T-helper 1 cell (primary cell): ENCODE measurements at places on chromosomes 1 and 21.

DNA sequence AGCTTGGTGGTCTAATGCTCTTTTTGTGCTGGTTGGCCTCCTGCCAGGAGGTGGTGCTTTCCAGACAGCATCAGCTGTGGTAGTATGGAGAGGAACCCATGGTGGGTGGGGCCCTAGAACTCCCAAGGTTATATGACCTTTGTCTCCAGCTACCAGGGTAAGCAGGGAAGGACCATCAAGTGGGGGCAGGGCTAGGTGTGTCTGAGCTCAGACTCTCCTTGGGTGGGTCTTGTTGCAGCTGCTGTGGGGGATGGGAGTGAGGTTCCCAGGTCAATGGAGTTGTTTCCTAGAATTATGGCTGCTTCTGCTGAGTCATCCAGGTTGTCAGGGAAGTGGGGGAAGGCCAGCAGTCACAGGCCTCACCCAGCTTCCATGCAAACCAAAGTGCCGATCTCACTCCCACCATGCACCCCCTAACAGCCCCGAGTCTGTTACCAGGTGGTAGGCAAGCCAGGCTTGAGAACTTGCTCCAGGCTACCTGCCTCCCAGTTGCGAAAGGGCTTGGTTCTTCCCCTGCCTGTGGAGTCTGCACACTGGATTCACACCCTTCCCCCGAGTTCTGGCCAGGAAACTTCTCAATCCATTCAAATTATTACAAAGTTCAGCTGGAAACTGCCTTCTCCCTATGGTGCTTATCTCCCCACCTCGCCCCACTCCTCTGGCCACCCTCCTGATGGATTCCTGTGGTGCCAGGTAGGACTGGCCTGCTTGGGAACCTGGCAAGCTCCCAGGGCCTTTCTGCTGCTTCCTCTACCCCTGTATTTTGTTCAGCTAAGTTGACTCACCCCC lies 37.8 kb downstream of the DRAM2 start:
- no peak for DNase-seq

GRCh38 chr1:212981025-212981495 lies 30.7 kb downstream of the VASH2 start:
- no peak for DNase-seq

DNA sequence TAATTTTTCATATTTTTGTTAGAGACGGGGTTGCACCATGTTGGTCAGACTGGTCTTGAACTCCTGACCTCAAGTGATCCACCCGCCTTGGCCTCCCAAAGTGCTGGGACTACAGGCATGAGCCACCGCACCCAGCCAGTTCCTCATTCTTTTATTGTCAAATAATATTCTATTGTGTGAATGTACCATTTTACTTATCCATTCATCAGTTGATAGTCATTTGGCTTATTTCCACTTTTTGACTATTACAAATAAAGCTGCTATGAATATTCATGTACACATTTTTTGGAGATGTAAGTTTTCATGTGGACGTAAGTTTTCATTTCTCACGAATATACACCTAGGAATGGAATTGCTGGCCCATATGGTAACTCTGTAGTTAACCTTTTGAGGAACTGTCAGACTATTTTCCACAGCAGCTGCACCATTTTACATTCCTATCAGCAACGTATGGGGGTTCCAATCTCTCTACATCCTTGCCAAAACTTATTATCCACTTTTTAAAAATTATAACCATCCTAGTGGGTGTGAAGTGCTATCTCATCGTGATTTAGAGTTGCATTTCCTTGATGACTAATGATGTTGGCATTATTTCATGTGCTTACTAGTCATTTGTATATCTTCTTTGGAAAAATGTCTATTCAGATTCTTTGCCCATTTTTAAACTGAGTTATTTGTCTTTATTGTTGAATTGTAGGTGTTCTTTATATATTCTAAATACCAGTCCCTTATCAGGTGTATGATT lies 12.7 kb downstream of the PACC1 start:
- no peak for DNase-seq

GRCh38 chr1:164310166-164310565 lies 248.8 kb upstream of the PBX1 start:
- no peak for DNase-seq

DNA sequence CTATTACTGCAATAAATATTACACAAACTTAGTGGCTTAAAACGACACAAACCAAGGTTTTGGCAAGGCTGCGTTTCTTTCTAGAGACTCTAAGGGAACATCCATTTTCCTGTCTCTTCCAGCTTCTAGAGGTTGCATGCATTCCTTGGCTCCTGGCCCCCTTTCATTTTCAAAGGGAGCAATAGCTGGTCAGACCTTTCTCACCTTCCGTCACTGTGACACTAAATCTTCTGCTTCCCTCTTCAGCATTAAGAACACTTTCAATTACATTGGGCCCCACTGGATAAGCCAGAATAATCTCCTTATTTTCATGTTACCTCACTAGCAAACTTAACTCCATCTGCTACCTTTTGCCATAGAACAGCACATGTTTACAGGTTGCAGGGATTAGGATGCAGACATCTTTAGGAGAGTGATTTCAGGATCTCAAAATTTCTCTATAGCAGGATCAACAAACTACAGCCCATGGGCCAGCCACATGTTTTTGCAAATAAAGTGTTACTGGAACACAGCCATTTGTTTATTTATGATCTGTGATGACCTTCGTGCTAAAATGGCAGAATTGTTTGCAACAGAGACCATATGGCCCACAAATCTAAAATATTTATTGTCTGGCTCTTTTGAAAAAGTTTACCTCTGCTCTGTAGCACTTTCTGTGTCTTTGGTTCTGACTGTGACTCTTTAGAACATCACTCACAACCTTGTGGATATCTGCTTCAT lies 221.5 kb upstream of the SGIP1 start:
- DNase-seq, result no peak

DNA sequence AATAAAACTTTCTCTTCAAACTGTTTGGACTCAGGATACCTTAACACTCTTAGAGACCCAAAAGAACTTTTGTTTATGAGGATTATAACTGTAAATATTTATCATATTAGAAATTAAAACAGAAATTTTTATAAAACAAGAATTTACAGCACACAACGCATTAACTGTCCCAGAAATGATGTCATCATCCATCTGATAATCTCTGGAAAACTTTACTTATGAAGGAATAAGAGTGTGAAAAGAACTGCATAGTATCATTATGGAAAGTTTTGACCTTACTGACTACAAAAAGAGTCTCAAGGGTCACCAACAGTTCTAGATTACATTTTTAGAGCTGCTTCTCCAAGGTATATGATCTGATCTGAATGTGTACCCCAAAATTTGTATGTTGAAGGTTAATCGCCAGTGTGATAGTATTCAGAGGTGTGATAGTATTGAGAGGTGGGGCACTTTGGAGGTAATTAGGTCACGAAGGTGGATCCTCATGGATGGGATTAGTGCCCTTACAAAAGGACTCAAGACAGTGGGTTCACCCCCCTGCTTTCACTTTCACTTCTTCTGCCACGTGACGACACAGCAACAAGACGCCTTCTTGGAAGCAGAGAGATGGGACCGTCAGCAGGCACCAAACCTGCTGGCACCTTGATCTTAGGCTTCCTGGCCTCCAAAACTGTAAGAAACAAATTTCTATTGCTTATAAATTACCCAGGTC lies 95.7 kb upstream of the NR5A2 start:
- no peak for DNase-seq

GRCh38 chr1:234538062-234538731 lies 59.2 kb upstream of the TARBP1 start:
- DNase-seq, result no peak

DNA sequence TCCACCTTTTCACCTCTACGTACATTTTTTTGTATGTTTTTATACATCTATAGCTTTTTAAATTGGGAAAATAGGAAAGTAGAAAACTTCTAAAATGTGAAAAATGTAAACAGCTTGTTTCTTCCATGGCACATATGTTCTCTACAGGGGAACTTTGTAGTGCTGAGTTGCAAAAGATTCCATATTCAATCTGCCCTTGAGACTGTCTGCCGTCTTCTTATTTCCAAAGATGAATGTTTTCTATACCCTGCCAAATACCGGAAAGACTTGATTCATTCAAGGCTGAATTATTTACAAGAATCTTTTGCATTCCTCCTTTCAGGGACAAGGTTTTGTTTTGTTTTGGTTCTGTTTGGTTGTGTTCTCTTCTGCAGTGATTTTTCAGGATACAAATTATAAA lies 1334.5 kb upstream of the ADGRL4 start:
- DNase-seq, result no peak

- no peak for DNase-seq
Observed at GRCh38 chr1:231761252-231761651, 134.7 kb downstream of the DISC1 start.

- DNase-seq, result no peak
Observed at GRCh38 chr21:38470755-38471154, 27.5 kb downstream of the ERG start.

GRCh38 chr1:112460615-112461014 lies 48.1 kb upstream of the WNT2B start:
- DNase-seq, result no peak

DNA sequence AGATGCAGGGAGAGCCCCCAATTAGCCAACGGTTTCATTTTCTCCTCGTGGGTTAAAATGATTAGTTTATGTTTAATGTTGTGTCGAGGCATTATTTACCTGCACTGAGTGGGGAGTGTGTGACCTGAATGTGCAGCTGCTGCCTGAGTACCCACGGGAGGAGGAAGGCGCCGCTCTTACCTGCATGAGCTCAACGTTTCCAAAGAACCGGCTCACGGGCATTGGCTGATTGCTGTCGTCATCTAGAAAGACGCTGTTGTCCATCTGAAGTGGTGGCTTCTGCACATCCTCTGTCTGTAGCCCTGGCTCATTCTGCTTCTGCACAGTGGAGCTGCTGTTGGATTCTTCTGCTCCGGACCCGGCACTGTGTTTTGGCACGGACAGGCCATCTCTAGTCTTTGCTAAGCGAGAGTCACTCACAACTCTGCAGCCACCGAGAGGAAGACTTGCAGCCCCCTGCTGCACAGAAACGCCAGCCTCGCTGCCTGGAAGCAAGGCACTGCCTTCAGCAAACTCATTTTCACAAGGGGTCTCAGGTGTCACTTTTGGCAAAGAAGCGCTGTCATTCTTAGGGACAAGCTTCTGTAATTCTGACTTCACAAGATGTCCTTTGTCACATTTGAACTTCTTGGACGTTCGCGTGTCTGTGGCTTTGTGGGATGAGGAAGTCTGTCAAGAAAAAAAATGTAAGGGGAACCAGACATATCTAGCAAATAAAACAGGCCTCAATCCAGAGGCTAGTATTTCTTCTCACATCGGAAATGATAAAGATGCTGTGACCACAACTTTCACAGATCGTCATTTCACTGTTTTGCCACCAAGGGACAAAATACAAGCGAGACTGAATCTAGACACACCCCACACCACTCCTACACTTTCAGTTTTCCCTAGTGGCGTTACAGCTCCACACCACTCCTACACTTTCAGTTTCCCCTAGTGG lies 9.4 kb downstream of the C1orf174 start:
- DNase-seq, result peak; percentile 47

- DNase-seq, result no peak
Observed at GRCh38 chr21:21612466-21612865, 614.3 kb downstream of the NCAM2 start.

GRCh38 chr1:221823561-221823960 lies 81.7 kb upstream of the DUSP10 start:
- DNase-seq, result no peak

- DNase-seq, result no peak
Observed at GRCh38 chr1:207217778-207218511, 103.5 kb upstream of the CD55 start.

DNA sequence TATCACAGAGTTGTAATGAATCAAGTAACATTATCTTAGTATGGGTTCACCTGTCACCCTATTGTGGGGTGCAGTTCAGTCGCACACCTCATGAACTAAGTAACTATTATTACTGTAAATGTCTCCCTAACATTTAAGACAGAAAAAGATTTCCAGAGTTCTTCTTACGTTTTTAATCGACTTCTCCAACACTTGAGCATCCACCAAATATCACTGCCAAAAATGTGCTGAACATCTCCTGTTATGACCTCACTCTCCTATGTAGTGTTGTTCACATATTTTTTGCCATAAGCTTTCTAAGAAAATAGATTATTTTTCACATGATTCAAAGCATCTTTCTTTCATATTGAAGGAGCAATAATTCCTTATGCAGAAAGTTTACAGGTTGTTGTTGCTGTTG lies 1.3 kb downstream of the TTLL7 start:
- no peak for DNase-seq

DNA sequence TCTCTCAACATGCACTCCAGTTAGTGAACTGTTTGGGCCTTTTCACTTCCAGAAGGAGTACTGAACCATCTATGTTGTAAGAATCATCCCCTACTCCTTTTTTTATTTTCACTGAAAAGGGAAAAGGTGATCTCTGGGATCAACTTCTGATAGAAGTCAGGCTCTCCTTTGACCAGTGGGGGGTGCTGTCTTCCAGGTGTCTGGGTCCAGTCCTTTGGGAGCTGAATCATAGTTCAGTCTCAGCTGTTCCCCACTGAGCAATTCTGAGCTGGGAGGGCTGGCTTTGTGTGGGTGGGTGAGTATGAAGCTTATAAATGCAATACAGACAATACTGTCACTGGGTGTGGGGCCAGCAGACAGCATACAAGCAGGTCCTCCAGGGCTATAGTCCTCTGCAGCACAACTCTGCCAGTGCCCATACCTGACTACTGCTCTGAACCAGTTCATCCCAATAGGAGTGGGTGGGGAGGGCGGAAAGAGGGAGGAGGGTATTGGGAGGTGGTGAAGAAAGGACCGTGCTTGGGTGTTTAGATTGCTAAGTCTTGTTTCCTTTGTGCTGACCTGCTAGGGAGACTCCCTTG lies 12.5 kb upstream of the SARS1 start:
- no peak for DNase-seq

DNA sequence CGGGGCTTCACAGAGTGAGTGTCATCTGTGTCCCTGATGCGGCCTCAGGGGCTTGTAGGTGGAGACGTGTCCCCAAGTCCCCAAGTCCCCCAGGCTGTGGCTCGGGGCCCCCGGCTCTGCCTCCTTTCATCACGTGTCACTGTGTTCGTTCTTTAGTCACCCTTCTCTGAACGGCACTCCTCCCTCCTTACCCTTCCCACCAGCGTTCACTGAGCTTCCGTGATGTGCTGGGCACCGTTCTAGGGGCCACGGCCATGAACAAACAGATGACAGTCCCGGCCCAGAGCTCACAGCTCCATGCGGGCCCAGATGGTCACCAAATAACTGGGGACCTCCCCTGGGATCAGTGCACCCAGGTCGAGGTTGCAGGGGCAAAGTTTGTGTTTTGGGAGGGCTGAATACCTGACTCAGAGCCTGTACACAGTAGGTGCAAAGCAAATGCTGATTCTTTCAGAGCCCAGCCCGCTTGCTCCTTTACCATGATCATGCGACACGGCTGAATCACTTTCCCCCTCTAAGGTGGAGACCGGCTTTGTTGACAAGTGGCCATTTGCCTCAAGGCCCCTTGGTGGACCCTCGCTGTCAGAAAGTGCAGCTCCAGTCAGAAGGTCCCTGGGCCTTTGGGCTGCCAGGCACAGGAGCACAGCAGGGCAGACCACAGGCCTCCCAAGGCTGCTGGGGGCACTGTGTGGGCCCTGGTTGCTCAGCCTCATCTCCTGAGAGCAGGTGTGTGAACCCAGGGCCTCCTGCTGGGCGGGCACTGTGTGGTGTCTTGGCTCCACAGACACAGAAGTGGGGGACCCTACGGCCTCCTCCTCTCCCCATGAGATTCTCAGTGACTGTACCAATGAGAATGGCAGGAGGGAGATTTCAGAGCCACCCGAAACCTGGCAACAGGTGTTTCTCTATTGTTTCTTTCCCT lies 592.5 kb downstream of the PTPRU start:
- DNase-seq, result no peak
